ENCODE measurements at places on chromosomes 7 and 10. TPM values are rescaled to one million over a fixed set of nuclear protein-coding genes. Genes with fewer than 3 reads are reported as not detected.

DNA sequence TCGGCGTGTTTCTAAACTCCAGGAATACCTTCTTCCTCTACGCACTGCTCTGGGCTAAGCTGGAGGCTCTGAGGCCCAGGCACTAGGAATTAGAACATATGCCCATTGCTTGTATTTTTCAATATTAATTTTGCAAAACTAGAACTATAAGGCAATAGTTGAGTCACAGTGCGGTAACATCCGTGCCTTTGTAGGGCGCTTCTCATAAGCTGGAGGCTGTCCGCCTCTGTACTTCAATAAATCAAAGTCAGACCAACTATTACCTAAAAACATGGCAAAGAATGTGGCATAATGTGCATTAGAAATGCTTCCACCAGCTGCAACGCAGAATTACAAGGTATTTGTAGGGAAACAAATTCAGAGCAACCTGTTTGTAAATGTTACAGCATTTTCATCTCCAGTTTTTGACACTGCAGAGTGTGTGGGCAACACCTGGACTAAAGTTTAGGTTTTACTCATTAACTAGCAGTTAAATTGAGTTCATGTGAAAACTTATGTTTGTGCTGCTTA, 440 bp upstream of the MINDY3 start:
- DNase-seq, result no peak

DNA sequence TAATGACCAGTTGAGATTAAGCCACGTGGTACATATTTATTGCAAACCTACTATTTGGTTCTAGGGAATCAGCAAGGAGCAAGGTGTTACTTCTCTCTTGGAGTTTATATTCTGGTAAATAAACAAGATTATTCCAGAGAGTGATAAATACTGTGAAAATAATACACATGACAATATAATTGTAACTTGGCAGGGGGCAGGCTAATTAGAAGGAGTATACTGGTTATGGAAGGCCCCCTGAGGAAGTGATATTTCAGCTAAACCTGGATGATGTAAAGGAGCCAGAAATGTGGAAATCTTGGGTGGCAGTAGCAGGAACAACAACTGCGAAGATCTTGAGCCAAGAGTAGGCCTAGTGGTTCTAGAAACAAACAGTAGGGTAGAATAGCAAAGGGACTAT, 111.8 kb downstream of the SDK1 start:
- DNase-seq, result no peak

DNA sequence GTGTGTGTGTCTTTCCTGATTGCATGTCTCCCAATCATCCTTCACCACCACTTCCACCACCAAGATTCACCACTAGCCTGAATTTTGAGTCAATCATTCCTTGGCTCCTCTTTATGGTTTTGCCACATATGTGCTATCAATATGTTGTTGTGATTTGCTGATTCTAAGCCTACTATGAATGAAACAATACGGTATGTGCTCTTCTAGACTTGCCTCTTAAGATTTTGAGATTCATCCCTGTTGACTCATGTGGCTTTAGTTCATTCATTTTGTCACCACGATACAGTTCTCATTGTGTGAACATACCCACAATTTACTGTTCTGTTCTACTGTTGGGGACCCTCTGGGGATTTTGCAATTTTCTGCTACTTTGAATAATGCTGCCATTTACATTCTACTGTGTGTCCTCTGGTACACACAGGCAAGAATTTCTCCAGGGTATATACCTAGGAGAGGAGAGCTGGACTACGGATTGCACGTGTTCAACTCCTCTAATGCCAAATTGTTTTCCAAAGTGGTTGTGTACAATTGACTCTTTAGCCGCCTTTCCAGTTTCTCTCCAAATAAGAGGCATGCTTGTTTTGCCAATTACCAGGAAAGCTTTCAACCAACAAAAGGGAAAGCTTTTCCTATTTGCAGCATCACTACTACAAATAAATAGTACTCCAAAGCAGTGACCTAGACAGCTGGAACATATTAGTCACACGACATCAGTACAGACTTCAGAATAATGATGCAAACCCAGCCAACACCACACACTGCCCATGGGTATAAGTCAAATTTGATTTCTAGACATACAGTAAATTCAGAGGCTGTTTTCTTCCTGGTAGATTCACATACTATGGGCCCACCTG, 30.0 kb downstream of the SGMS1 start:
- no peak for DNase-seq

- DNase-seq, result no peak
Measured at GRCh38 chr7:155991470-155991869, 179.2 kb upstream of the SHH start.

FAM180A gene
- total RNA-seq, result 0.42 TPM

- DNase-seq, result no peak
Measured at GRCh38 chr7:43650457-43651052, 67.6 kb downstream of the STK17A start.

GRCh38 chr10:123278445-123278844, 124.2 kb downstream of the BUB3 start:
- DNase-seq, result no peak

CPA2 gene
- not detected for total RNA-seq

GRCh38 chr7:27897001-27897400, 157.0 kb downstream of the TAX1BP1 start:
- DNase-seq, result no peak

DNA sequence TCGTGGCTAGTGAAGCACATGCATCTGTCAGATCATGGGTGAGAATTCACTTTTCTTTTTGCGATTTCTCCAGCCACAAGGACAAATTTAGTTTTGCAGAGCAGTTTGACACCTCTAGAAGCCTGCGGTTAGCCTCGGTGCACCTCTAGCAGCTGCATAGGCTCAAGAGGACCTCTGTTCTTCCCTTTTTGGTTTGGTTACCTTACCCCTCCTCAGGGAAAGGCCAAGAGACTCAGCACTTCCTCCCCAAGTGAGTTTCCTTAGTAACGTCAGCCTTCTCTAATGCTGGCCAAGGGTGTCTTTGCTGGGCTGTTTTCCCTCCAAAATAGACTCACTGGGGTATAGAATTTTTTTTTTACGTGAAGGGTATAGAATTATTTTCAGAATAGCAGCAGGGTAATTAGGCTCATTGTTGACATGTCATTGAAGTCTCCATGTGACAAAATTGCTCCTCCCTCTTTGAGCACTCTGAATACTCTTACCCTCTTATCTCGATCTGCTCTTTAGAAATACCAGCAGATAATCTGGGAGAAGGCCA, 97.8 kb downstream of the AUTS2 start:
- DNase-seq, result no peak

XRCC2 gene
- 0.26 TPM for total RNA-seq

PON1 gene
- total RNA-seq, result not detected

DNA sequence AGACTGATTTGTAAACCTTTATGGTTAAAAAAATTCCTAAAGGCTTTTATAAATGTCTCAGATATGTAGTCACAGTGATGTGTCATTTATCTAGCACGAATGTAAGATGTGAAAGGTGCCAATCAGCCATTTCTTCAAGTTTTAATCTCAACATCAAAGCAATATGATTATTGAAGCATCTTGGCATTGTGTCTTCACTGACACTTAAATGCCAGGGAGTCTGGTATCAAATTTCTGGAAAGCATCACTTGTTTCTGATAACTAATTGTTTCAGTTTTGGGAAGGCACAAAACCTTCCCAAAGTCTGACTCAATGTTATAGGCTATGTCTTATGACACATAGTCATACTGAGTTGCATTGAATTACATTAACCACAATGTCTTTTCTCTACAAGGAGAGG, 492.0 kb upstream of the CNTNAP2 start:
- no peak for DNase-seq

- no peak for DNase-seq
Measured at GRCh38 chr10:45809837-45810236, 37.5 kb downstream of the AGAP4 start.

- DNase-seq, result no peak
Measured at GRCh38 chr10:35210961-35211360, 84.3 kb downstream of the CREM start.

DNA sequence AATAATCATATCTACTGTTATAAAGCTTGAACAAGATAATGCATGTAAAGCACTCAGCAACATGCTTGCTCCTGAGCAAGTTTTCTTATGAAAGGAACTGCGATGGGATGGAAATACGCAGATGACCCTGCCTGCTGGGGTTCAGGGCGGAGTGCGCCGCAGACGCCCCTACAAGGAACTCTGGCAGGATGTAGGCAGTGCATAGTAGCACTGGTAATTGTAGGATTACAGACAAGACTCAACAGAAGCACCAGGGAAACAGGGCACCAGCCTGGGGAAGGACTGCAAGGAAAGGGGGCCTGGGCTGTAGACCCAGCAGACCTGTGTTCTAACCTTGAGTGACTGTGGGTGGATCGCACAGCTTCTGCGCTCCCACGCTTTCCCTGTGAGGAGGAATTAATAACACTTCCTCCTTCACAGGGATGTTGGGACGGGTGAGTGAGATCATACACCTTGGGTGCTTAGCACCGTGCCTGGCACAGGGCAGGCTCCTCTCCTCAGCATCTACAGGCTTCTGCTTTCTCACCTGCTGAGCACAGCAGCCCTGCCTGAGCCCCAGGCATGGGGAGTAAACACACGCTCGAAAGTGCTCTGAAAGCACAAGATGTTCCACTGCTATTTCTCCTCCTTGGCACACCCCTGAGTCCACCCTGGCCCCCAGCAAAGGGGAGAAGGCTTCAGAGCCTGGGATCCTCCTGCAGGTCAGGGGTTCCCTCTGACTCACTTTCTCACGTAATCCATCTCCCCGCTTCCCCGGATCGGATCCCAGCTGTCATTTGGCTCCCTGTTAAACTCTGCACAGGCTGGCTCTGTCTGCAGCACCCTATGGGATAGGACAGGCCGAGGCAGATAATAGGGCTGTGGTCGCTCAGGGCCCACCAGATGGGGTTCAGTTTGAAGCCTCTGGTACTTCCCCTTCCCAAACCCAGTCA, 19.2 kb downstream of the ITPRIP start:
- no peak for DNase-seq

DNA sequence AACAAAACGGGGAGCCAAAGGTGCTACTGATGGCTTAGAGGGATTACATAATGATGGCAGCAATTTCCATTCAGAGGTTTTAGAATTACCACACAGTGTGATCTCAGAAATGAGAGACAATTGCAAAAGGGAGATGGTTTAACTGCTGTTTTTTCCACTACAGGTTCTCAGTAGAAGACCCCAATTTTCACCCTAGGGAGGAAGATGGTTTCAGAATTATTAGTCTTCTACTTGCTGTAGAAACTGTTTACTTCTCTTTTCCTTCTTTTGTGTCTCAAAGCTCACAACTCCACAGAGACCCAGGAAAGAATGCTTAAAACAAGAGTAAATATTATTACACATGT, 226.5 kb downstream of the INHBA start:
- no peak for DNase-seq
